ENCODE measurements at places on chromosomes 4 and X.

DNA sequence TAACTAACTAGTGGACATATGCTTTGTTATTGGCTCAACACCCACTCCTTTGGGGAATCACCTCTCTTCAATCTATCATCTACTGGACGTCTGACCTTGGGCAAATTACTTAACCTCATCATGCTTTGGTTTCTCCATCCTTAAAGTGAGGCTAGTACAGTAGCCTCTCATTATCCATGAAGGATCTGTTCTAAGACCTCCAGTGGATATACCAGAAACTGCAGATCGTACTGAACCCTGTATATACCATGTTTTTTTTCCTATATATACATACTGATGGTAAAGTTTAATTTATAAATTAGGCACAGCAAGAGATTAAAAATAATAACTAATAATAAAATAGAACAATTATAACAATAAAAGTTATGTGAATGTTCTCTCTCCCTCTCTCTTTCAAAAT, 56.2 kb downstream of the HMGB3 start:
- DNase-seq: no peak

- no peak for DNase-seq
Observed at GRCh38 chr4:37892641-37893040, 1.8 kb downstream of the TBC1D1 start.

- DNase-seq: no peak
Observed at GRCh38 chr4:89275587-89275986, 32.0 kb downstream of the GPRIN3 start.

- DNase-seq: no peak
Observed at GRCh38 chr4:2940267-2941137, 22.7 kb downstream of the NOP14 start.
